NCI-H2029 (cell line): ENCODE measurements at places on chromosomes 7 and 10.

GRCh38 chr7:154997840-154998370 is 5.0 kb downstream of the PAXIP1 start:
- DNase-seq, result no peak

DNA sequence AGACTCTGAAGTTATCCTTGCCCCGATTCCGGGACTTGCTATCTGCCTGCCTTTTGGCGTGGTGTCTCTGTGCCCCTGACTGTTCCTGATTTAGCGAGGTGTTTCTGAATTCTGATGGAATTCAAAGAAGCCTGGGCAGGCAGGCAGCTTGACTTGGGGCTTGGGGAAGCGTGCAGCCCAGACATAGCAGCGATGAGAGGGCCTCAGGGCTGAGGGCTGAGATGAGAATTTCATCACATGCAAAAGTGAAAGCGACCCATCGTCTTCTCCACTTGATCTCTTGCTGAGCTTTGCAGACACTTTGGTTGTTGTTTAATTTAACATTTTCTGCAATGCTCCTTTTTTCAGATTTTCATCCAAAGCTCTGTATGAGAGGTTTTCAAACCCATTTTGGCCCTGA is 57.8 kb downstream of the TCF7L2 start:
- no peak for DNase-seq

DNA sequence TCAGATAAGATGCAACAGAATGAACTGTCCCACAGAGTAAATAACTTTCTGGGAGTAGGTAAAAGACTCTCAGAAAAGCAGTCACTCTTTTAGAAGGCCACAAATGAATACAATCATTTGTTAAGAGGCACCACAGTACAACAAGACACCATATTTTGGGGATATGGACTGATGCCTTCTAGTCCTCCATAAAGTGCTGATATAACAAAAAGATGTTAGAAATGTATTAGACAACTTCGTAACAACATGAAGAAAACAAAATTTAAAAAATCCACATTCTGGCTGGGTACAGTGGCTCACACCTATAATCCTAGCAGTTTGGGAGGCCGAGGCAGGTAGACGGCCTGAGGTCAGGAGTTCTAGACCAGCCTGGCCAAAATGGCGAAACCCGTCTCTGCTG is 111.3 kb downstream of the HIPK2 start:
- no peak for DNase-seq

DNA sequence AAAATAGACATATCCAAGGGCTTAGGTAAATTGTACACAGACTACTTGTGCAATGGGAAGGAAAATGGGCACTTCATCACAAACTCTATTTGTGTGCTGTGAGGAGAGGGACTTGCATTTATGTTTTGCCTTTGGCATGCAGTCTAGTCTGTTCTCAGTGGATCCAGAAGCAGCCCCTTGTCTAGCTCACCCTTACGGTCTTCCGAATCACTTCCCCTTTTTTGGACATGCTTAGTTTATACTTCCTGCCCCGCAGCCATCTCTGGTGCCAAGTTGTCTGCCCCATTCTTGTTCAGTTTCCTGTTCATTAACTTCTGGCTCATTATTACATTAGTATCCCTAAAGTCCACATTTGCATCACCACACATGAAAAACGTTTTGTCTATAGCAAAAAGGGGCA is 161.6 kb downstream of the NRCAM start:
- DNase-seq, result no peak

DNA sequence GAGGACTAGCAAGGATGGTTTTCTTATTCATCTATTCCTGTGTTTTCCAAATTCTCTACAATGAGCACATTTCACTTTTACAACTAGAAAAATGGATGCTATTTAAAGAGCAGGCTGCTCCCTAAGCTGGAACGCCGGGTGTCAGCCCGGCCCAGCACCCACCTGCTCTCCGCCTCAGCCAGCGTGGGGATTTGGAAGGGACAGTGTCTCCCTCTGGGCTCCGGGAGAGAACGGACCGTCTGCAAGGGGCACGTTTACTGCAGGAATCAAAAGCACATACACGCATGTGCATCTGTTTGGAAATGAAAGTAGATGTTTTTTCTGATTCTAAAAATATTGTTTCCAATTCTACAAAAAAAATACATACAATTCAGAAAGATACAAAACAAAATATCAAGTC is 2.3 kb upstream of the JAKMIP3 start:
- DNase-seq, result no peak

- no peak for DNase-seq
Measured at GRCh38 chr7:14806891-14807290, 95.7 kb downstream of the DGKB start.

DNA sequence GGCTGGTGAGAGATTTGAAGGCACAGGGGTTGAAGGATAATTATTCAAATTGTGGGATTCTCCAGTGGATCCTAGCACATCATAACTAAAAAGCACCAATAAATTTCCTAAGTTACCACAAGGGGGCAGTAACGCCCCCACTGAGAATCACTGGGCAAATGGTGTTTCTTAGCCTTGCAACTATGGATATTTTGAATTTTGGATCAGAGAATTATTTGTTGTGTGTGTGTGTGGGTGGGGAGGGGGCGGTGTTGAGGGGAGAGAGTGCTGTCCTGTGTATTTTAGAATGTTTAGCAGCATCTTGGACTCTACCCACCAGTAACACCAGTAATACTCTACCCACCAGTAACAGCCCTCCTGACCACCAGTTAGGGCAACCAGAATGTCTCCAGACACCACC is 63.3 kb upstream of the PRKG1 start:
- DNase-seq, result no peak

DNA sequence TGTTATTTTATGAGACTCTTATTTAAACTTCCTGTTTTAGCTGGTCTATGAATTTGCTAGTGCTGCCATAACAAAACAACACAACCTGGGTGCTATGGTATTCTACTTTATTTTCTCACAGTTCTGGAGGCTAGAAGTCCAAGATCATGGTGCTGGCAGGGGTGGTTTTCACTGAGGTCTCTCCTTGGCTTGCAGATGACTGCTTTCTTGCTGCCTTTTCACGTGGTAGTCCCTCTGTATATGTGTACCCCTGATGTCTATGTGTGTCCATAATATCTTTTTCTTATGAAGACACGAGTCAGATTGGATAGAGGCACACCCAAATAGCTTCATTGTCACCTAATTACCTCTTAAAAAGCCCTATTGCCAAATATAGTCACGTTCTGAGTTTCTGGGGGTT is 270.5 kb downstream of the BMPER start:
- DNase-seq, result no peak

- DNase-seq, result no peak
Measured at GRCh38 chr7:151903249-151904032, 26.5 kb upstream of the PRKAG2 start.

GRCh38 chr7:93258661-93259060 is 26.5 kb downstream of the VPS50 start:
- no peak for DNase-seq

GRCh38 chr10:3568983-3569382 is 216.0 kb downstream of the KLF6 start:
- DNase-seq, result peak; percentile 38

GRCh38 chr7:92155108-92155739 is 20.9 kb upstream of the CYP51A1 start:
- no peak for DNase-seq

DNA sequence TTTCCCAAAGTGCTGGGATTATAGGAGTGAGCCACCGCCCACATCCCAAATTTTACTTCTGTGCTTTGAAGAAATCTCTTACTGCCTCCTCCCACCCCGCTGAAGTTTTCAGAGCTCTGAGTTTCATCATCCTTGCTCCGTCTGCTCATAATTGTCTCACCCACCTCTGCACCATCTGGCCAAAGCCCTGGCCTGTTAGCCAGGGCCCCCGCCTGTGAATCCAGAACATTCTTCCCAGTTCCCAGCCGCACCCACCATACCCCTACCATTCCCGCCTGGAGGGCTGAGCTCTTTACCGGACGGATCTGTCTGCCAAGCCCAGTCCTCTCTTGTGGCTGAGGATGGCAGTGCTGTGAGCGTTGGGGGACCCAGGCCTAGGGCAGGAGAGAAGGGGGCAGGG is 14.5 kb downstream of the SSC4D start:
- DNase-seq, result no peak

GRCh38 chr7:134034652-134035051 is 92.5 kb upstream of the LRGUK start:
- DNase-seq, result peak; percentile 15

DNA sequence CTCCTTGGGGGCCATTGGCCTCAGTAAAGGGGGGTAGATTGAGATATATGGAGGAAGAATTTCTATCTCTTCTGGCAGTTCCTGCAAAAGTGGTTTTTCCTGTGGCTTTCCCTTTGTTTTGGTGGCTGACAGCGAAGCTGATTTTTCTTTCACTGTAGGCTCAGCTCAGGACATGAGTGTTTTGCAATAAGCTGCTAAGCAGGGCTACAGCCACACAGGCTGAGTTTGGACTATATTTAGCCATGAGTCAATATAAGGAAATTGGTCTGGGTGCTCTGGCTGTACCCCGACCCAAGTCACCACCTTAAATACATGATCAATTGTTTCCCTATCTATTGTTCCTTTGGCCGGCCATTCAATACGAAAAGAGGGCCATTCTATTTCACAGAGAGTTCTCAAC is 212.7 kb upstream of the KCND2 start:
- DNase-seq, result no peak

GRCh38 chr7:19051767-19052375 is 65.6 kb downstream of the TWIST1 start:
- DNase-seq, result no peak

- no peak for DNase-seq
Measured at GRCh38 chr10:97020452-97021400, 165.0 kb downstream of the SLIT1 start.

DNA sequence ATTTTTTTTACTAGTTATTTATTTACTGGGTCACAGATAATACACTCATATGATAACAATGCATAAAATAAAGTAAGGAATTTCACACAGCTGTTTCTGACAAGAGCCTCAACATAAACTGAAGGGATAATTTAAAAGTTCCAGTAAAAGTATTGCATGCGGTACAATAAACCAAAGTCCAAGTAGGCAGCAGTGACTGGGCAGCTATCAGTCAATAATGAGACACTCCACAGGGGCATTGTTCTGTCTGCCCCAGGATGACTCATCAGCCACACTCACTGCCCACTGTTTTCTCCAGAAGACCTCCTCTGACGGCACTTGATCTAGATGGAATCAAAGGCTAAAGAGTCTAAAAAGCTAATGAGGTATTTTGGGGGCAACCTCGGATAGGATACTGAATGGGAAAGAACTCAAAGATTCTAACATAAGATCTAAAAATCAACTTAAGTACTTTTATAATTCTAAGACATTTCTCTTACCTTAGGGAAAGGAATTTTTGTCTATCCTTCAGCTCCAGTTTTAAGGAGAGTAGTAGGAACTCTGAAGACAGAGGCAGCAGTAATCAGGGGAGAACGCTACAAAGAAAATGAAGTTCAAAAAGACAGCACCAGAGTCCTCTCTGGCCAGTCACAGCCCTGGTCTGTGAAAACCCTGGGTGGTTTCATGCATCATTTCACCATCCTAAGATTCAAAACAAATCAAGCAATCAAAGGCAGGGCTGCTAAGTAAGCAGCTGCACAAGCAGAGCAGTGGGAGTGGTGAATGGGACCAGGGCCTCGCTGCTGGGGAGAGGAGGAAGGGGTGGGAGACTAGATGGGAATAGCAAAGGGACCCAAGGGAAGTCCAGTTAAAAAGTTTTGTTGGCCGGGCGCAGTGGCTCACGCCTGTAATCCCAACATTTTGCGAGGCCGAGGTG is 175.1 kb downstream of the AVL9 start:
- DNase-seq, result no peak

GRCh38 chr7:16984375-16984774 is 102.6 kb upstream of the AGR3 start:
- DNase-seq, result no peak

DNA sequence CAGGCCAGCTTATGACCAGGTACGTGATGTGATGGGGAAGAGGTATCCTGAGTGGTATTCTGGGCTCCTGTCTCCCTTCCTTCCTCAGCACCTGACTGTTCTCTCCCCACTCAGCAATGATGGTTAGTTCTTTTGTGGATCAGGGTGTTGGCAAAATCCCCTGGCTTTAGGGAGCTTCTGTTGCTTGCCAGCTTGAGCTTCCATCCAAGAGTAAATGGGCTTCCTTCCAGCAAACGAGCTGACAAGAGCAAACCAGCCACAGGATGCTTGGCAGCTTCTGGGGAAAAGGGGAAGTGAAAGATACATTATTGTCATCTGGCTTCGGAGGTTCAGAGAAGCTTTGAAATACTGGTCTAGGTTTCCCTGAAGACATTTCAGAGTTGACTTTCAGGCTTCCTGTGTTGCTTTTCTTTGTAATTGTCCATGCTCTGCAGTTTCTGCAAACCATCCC is 5.2 kb downstream of the DUSP5 start:
- peak; percentile 75 for DNase-seq

DNA sequence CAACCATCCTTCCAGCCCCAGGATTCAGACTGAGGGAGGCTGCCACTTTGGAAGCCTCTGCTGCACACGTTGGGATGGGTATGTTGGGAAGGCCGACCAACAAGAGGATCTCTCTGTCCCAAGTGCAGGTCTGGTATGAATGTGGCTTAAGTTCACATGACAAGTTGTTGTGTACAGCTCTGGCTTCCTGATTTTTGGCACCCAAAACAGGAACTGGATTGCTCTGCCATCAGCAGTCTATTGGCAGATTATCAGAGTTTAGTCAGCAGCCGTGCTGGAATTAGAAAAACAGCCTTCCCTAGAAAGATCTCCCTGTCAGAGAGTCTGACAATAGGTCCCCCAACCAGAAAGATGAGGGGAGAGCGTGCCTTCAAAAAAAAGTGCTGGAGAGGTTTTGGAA is 66.9 kb downstream of the GOLGA7B start:
- no peak for DNase-seq

DNA sequence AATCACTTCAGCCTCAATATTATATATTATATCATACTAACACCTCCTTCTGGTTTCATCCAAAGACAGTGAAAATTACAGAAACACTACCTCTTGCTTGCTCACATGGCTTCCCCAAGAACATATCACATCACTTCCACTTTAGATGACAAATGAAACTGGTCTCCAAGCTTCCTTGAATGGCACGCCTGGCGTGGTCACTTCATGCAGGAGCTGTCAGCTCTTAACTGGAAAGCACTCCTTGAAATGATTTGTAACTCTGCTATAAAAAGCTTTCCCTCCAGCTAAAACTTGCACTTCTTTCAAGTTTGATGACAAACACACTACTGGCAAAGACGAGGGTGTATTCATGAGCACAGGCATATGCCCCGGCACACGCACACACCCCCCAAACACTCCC is 84.1 kb upstream of the INHBA start:
- DNase-seq, result no peak
